ENCODE measurements at places on chromosomes 12 and 14.
A peak's percentile ranks its signal among the peaks of the same experiment; 100 is the strongest.

DNA sequence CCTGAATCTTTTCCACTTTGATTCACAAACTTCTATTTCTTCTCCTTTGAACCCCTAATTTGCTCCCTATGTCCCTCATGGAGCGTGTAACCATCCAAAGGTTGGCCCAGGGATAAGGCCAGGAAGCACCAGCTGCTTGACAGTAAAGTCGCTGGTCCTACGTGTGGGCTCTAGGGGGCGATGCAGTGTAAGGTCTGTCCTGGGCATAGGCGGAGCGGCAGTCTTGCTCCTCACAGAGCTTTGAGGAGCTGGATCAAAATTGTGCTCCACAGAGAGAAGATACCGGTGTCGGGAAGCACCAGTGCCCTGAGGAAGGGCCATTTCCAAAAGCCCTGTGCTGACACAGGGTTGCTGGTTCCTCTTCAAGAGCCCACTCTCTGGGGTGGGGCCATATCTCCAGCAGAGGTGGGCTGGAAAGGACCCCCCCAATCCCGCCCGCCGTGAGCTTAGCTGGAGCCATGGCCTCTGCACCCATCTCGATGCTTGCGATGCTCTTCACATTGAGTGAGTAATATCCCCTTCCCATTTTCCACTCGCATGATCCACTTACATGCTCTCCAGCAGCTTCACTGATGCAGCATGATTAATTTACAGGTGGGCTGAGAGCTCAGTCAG, 49.9 kb upstream of the OR4E1 start:
- peak; percentile 80 for DNase-seq

DNA sequence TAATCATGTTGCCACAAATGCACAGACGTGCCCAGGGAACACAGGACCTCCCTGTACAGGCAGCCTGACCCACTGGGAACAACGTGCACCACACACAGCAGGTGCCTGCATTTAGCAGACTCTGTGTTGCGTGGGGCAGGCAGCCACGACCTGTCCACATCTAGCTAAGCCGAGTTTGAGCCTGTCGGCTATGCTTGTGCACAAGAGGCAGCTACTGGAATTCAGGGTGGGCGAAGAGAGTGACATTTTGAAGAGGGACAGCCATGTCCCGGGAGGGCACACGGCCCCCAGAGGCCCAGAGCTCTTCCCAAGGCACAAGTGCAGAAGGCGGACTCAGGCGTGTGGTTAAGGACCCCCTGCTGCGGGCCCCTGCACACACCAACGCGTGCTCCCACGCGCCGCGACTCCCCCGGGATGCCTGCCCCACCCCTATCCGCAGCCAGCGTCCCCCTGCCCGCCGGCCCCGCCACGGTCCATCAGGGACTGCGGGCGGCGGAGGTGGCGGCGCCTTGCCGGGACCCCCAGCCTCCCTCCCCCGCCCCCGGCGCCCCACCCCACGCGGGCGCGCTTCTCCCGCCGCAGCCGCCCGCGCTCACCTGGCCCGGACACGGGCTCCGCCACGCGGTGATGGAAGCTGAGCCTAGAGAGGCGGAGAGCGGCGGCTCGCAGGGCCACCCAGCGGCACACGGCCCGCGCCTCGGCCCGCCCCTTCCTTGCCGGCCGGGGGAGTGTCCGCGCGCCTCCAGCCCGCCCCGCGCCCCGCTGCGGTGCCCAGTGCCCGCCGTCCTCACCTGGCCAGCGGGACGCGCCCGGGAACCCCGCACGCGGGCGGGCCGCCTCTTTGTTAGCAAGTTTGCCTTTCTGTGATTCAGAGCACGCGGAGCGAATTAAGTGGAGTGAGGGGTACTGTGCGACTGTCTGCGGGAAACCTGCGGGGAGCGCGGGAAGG, 125.3 kb upstream of the PRMT8 start:
- peak; percentile 83 for DNase-seq

GRCh38 chr12:27550653-27550975, 26.6 kb downstream of the PPFIBP1 start:
- DNase-seq = no peak

DNA sequence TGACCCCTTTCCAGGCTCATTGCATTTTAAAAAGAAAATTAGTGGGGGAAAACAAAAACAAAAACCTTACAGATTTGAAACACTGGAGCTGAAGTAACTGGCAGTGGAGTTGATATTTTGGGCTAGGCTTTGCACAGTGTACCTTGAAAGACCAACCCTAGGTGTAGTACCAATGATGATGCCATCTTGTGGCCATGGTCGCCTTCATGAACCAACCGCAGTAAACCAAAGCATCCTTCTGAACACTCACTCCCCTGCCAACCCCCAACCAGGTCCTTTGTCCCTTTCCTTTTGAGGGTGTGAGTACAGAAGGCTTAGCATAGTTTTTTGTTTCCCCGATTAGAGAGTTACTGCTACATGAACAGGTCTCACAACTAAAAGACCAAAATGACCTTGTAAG, 5.9 kb downstream of the TOMM20L start:
- no peak for DNase-seq

GRCh38 chr12:9667403-9668160, 1.9 kb upstream of the CLEC2D start:
- no peak for DNase-seq

DNA sequence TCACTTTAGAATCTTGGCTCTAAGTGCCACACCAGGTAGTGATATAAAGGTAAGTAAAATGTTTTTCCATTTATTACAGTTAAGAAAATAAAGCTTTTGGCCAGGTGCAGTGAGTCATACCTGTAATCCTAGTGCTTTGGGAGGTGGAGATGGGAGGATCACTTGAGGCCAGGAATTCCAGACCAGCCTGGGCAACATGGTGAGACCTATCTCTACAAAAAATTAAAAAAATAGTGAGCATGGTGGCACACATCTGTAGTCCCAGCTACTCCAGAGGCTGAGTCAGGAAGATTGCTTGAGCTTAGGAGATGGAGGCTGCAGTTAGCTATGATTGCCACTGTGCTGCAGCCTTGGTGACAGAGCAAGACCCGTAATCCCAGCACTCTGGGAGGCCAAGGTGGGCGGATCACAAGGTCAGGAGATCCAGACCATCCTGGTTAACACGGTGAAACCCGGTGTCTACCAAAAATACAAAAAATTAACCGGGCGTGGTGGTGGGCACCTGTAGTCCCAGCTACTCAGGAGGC, 5.0 kb downstream of the FANCM start:
- DNase-seq = no peak

DNA sequence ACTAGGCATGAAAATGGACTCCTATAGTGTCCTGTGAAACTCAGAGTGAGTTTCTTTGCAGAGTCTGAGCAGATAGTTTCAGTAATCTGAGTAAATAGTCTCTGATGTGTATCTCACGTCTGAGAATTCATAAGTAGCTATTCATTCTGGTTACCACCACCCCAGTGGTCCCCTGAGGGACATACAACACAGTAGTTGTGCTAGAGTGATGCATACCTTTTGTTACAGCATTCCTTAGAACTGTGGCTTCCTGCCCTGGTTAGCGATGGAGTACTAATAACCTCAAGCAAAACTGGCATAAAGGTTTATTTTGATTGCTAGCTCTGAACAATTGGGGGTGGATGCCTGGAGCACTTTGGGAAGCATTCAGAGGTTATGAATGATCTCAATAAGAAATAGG, 114.7 kb downstream of the DAAM1 start:
- no peak for DNase-seq

DNA sequence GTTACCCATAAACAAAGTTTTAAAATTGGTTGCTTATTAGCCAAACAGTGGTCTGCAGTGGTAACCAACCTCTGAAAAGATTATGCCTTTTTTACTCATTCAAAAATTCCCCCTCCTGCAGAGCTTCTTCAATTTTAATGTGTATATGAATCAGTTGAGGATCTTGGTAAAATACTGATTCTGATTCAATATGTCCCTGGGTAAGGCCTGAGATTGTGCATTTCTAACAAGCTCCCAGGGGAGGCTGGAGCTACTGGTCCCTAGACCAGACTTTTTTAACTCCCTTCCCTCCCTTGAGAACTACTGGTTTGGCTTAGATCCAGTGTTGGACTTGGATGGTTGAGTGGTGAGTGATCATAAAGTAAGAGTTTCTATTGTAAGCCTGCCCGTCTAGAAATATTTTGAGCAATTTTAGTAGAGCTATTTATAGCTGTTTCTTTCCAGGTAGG, 90.2 kb downstream of the FUT8 start:
- DNase-seq = no peak

GRCh38 chr12:53474819-53475218, 22.9 kb downstream of the PCBP2 start:
- no peak for DNase-seq

DNA sequence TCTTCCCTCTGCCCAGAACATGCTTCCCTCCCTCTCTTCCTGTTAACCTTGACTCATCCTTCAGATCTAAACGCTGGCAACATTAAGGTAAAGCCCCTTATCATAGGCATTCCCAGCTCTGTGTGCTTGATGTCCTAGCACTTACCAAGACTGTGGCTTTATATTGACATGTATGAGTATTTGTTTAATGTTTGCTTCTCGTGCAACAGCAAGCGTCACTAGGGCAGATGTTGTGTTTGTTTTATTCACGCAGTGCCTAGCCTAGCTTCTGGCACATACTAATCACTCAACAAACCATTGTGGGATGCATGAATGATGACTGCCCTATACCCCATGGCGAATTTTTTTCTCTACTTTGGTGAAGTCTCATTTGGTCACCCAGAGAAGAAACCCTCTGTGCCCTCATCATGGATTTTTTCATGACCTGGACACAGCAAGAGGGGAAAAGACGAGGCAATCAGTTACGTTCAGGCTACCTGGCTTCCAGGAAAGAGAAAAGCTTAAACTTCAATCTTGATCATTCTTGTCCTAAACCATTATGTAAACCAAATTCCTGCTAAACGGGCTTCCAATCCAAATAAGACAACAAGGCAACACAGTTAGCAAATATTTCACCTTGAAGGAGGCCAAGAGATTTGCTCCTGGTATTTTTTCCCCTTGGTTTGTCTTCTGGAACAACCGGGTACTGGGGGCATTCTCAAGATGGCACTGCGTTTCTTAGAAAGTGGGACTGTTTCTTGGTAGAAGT, 47.9 kb upstream of the SOCS2 start:
- DNase-seq = no peak

GRCh38 chr14:21505012-21505553, 6.1 kb downstream of the METTL3 start:
- DNase-seq = no peak

GRCh38 chr14:23881282-23881681, 72.3 kb upstream of the DHRS4 start:
- no peak for DNase-seq

DNA sequence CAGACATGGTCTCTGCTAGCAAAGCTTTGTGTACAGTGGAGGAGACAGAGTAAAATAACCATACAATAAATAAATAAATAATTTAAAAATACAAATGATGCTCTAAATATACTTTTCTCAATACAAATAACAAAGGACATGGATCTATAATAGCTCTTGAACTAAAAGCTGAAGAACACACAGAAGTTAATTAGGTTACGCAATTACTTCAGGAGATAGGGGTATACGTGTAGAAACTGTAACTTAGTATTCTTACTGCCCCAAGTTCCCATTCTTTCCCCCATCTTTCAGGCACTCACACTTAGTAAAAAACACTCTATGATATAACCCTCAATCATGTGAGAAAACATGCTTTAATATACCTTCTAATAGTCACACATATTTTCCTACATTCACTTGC, 44.2 kb downstream of the INSM2 start:
- no peak for DNase-seq

DNA sequence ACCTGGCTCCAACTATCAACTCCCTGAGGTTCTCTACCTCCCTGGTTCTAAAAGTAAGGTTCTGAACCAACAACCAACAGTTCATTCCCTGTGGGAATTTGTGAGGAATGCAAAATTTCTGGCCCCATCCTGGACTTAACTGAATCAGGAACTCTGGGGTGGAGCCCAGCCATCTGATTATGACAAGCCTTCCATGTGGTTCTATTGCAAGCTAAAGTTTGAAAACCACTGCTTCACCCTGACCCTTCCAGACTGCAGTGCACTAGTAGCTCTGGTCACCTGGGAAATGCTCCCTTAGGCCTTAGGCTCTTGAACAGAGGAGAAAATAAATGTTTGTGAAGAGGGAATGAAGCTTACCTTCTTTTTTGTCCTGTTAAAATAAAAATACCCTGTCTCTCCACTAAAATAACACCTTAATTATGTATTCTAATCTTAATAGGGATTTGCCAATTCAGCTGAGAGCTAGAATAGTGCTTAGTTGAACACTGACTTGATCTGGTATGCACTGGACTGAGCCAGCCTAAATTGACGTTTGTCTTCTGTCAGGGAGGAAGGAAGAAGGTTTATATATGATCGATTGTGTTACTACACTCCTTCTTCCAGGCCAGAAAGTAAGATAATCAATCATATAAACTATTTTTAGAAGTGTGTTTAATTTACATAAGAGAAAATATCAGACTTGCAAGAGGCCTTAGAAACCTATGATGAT, 39.1 kb upstream of the DDHD1 start:
- DNase-seq = no peak

DNA sequence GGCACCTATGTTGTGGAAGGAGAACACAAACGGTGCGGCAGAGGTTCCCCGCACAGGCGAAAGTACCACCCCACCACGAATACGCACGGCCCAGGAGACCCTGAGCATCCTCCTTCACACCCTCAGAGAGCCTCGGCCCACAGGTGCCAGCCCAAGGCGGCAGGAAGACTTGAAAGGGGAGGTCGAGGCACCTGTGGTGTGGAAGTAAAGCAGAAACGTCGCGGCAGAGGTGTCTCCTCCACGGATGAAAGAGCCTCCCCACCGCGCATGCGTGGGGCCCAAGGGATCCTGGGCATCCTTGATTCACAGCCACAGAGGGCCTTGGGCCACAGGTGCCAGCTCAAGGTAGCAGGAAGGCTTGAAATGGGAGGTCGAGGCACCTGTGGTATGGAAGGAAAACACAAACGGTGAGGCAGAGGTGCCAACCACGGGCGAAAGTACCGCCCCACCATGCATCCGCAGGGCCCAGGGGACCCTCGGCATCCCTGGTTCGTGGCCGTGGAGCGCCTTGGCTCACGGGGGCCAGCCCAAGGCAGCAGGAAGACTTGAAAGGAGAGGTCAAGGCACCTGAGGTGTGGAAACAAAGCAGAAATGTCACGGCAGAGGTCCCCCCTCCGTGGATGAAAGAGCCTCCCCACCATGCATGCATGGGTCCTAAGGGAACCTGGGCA, 380.1 kb downstream of the ALG10 start:
- peak; percentile 29 for DNase-seq

DNA sequence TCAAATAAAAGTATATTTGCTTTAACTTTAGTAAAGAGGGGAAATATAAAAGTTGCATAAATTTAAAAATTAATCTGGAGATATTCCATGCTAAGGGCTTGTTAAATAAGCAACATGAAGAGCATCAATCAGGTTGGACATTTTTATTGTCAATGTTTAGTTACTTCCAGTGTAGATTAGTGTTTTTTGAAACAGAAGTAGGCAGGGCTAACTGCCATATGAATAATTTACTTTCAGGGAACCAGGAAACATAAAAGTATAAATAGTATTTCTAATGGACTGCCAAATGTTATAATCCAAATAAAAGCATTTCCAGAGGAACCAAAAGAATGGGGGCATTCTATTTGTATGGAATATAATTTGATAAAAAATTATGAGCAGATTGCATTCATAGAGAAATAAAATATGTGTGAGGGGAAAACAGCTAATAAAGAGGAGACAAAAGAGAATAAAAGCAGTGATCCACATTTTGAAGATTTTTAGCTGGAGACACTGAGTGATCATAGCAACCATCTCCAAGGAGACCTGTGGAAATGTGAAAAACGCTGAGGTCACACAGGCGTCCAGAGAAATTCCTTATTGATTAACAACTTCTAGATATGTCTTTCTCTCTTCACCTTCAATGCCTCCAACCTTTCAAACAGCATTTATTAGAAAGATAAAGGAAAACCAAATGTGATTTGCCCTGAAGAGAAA, 70.8 kb downstream of the SRGAP1 start:
- DNase-seq = no peak
